Activated T-cell treated with anti-CD3 and anti-CD28 coated beads, Interleukin-2, amount 50 U/mL, for 1 hour (primary cell): ENCODE measurements at places on chromosomes 13 and 19.

- no peak for DNase-seq
These were observed 600.6 kb downstream of the UQCRFS1 start for GRCh38 chr19:28612275-28612769.

- DNase-seq: no peak
These were observed 2.5 kb downstream of the NAPA start for GRCh38 chr19:47512183-47512947.

DNA sequence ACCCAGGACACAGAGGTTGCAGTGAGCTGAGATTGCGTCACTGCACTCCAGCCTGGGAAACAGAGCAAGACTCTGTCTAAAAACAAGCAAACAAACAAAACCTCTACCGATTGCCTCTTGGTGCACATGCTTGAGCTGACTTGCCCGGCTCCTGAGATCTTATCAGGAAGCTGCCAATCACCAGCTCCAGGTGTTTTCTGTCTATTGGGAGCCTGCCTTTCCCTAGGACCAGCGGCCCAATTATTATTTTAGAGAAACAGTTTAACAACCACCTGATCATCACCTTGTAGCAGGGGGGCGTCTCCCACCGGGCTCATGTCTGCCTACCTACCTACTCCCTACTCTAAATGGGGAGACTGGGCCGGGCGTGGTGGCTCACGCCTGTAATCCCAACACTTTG is 10.8 kb downstream of the CLEC4M start:
- DNase-seq: no peak

GRCh38 chr19:677201-677600 is 1.0 kb downstream of the FSTL3 start:
- no peak for DNase-seq

- DNase-seq: no peak
These were observed 14.3 kb downstream of the FARP1 start for GRCh38 chr13:98157188-98157587.

DNA sequence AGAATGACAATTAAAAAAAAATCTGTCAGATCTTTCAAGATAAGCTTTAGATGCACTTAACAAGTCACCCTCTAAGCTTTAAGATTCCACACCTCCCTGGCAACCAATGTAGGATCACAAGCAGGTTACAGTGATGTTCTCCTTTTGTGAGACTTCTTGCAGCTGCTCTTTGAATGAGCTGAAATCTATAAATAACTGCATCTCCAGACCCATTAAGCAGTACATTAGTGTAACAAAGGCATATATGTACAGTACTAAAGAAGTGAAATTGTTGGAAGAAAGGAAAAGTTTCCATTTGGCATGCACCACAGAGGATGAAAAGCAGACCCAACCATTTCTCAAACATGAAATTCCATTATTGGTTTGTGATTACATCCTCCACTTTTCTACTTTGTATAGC is 364.7 kb downstream of the ENOX1 start:
- DNase-seq: no peak

DNA sequence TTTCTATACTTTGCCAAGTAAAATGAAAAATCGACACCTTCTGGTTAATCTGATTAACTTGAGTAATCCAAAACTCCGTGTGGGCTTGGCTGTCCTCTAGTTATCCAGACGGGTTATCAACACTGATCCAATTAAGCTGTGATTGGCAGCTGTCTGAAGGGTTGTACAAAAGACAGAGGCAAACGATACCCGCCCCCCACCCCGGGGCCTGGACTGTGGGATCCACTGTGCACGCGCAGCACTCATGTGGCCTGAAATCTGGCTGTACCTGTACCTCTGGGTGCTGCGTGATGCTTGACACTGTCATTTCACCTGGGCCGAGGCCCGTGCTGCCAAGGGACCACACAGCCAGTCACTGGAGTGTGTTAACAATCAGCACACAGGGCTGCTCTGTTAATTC is 53.5 kb downstream of the COL4A2 start:
- DNase-seq: no peak

GRCh38 chr13:49395878-49396380 is 47.9 kb downstream of the CAB39L start:
- no peak for DNase-seq

DNA sequence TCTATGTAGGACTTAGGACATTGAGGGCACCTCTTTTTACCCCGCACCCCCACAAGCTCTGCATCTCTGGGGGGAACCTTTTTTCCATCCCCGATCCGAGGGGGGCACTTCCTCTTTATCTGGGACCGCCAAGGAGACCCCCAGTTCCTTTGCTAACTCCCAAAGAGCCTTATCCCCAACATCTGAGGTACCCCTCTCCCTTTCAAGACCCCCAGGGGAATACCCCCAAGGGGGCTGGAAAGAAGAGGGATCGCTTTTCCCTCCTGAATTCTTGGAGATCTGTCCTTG is 1.1 kb downstream of the TNFSF9 start:
- no peak for DNase-seq

GRCh38 chr13:86710013-86710412 is 910.8 kb upstream of the SLITRK6 start:
- DNase-seq: no peak

DNA sequence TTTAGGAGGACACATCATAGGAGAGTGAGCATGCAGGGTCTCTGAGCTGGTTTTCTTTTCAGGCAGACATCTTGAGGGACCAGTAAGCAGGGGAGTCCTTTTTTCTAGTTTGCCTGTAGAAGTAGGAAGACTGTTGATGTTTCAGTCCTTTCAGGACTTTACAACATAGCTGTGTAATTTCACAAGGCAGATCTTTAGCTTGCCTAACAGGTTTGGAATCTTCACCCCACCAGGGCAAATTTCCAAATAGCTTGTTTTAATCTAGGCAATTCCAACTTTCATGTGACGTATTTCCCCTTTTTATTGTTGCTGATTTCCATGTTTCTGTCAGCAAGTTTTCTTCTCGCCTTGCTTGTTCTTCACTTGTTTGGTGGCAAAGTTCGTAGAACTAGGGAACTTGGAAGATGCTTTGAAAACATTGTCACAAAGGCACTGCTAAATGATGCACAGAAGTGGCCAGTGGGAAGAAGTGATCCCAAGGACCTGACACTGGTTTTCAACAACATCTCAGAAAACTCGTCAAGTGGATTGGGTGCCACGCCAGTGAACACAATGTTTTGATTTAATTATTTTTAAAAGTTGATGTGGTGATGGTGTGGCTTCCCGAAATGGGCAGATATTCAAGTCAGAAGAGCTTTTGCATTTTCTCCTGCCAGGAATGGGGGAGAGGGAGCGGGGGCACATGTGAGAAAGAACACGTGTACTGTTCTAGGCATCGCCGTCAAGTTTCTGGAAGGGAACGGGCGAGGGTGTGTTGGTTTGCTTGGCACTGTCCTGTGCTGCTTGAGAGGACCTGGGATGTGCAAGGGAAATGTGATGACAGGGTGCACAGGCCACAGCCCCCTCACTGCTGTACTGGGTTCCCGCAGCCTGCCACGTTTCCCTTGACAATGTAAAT is 418.6 kb downstream of the OXGR1 start:
- DNase-seq: no peak

DNA sequence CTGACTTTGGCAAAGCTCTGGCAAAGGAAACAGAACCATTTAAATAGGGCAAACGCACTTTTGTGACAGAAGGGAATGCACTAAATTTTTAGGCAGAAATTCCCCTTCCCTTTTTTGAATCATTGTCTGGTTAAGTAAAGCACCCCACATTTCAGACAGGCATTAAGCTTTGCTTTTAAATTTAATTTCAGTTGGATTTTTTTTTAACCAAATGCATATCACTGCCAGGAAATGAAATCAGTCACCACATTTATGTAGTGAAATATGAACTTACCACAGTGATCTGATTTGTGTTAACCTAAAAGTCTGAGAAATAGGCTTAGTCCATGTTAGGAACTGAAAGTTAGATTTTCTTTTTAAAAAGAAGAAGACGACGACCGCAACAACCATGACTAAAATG is 10.8 kb downstream of the GPR183 start:
- DNase-seq: no peak

DNA sequence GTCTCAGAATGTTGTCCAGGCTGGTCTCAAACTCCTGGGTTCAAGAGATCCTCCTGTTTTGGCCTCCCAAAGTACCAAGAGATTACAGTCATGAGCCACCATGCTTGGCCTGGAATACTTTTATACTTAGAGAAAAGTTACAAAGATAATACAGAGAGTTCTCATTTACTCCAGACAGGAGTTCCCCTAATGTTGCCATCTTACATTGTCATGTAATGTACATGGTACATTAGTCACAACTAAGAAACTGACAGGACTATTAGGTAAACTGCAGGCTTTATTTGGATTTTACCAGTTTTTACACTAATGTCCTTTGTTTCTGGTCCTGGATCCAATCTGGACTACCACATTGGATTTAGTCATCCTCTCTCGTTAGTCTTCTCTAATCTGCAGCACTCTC is 2.3 kb upstream of the C19orf84 start:
- no peak for DNase-seq

- DNase-seq: no peak
These were observed 8.9 kb upstream of the TRPC4 start for GRCh38 chr13:37878496-37878895.

DNA sequence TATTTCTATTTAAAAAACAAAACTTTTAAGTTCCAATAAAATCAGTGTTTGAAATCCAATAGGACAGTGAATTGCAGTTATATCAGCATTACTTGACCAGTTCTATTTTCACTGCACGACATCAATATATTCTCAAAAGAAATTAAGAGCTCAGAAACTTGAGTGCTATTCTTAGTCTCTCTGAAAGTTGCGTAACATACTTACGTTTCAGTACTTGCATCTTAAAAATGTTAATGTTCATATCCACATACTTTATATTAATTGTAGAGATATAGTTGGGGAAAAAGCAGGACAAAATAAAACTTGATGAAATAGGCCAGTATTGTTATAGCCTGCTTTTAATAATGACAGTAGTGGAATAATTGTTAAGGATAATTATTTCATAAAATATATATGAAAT is 720.5 kb upstream of the PCDH9 start:
- no peak for DNase-seq

DNA sequence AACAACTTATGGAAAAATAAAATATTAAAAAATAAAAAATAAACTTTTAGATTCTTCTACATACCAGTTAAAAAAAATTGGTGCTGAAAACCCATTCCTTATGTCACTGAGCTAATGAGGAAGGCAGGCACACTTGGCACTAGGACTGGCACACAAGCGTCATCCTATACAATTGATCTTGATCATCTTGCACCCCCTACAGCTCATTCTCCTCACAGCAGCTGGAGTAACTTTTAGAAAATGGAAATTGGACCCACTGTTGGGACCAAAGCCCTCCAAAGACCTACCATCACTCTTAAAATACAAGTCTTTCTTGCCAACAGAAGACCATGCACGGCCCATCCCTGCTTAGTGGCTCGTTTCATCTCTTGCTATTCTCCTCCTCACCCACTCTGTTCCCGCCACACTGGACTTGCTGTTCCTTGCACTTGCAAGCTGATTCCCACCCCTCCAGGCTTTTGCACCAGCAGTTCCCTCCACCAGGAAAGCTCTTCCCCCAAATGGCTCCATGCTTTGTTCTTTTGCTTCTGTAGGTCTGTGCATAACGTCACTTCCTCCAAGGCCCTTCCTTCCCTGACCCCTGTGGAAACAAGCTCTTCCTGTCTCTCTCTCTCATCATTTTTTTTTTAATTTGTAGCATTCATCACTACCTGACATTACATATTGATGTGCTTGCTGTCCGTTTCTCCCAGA is 11.6 kb downstream of the CTU1 start:
- DNase-seq: no peak

DNA sequence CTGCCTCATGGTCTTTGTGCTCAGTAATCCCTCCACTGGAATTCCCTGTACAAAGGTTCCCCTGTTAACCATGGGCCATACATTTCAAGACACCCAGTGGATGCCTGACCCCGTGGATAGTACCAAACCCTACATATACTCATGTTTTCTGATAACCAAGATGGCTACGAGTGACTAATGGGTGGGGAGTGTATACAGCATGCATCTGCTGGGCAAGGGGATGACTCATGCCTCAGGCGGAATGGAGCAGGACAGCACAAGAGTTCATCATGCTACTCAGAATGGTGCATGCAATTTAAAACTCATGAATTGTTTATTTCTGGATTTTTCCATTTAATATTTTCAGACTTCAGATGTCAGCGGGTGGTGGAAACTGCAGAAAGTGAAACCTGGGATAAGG is 13.3 kb upstream of the FGF9 start:
- DNase-seq: no peak

GRCh38 chr13:113616281-113616906 is 31.8 kb downstream of the TFDP1 start:
- DNase-seq: no peak

DNA sequence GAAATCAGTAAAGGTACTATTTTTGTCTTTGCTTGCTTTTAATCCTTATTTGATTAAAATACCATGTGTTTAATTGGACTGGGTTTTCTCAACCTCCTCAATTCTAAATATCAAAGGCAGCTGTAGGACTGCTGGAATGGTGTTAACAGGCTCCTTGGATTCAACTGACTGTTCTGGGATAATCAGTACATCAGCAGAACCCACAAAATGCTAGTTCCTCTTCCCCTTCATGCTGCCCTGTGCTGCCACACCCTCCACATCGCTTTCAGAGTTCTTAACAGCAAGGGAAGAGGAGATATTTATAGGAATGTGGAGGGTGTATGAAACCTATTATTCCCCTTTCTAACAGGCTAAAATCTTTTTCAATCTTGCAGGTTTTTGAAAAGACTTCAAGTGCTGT is 82.4 kb downstream of the KCTD12 start:
- no peak for DNase-seq

- no peak for DNase-seq
These were observed 56.4 kb upstream of the MBNL2 start for GRCh38 chr13:97165502-97166425.
